ENCODE measurements at places on chromosomes 4 and X. TPM values are rescaled to one million over a fixed set of nuclear protein-coding genes. Genes with fewer than 3 reads are reported as not detected.
A peak's percentile ranks its signal among the peaks of the same experiment; 100 is the strongest.

DNA sequence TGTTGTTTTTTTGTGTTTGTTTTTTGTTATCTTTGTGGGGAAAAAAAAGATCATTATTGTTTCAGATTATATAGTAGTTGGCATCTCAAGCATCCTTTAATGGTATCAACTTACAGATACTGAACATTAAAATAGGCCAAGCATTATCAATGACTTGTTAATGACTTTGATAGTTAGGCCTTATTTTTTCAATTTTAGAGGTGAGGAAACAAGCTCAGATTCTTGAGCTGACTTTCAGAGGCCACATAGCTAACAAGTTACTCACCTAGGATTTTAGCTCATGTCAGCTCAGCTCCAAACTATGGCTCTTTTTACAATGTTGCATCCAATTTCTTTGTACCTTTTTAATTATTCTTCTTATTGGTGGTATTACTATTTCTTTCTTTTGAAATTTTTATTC, 471 bp upstream of the PLAC8 start:
- H3K4me1 ChIP-seq: peaks cover 5% of the 10 kb centered on the region
- H3K36me3 ChIP-seq: no peaks in the 10 kb centered on the region
- peak overlapping the region; percentile 1 for H3K27ac ChIP-seq
- no peak for DNase-seq
- H3K4me3 ChIP-seq: no peak overlapping the region

GRCh38 chrX:16664626-16665025, 14.7 kb downstream of the S100G start:
- H3K4me3 ChIP-seq: no peak overlapping the region
- H3K27ac ChIP-seq: no peak overlapping the region
- H3K27me3 ChIP-seq: no peaks in the 10 kb centered on the region

DNA sequence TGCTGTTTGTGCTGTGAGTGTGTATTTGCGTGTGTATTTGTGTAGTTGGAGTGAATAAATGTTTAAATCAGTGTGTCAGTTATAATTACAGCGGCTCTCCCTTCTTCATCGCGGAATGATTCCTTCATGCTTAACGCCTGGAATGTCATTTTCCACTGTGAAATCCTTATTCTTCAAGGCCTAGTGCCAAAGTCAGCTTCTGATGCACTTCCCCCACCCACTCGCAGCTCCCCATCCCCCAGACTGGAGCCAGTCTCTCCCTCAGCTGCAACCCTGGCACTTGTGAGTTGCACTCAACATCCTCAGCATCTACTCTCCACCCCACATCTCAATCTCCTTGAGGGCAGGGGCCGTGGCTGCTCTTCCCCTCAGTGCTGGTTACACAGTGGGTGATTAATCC, 583.0 kb downstream of the BCOR start:
- DNase-seq: no peak
- H3K4me1 ChIP-seq: no peaks in the 10 kb centered on the region
- H3K36me3 ChIP-seq: no peaks in the 10 kb centered on the region
- no peak overlapping the region for H3K4me3 ChIP-seq

TMPRSS11B gene
- total RNA-seq: not detected

GRCh38 chr4:185287031-185287430, 77.6 kb downstream of the SNX25 start:
- H3K4me3 ChIP-seq: peak overlapping the region; percentile 6
- peak overlapping the region; percentile 49 for H3K27ac ChIP-seq
- H3K27me3 ChIP-seq: no peaks in the 10 kb centered on the region
- no peak for DNase-seq

GRCh38 chr4:25299476-25300203, 12.9 kb upstream of the ZCCHC4 start:
- H3K4me1 ChIP-seq: no peaks in the 10 kb centered on the region
- peak overlapping the region; percentile 19 for H3K4me3 ChIP-seq
- DNase-seq: no peak
- no peaks in the 10 kb centered on the region for H3K27me3 ChIP-seq
- no peaks in the 10 kb centered on the region for H3K36me3 ChIP-seq

RTL5 gene
- total RNA-seq: 9.2 TPM

SPANXC gene
- not detected for total RNA-seq

GRCh38 chr4:80035336-80035735, 37.7 kb downstream of the ANTXR2 start:
- H3K4me1 ChIP-seq: peaks cover 11% of the 10 kb centered on the region
- no peak for DNase-seq
- H3K27me3 ChIP-seq: no peaks in the 10 kb centered on the region

SGMS2 gene
- total RNA-seq: 67.8 TPM

GRCh38 chr4:167000141-167000852, 234.0 kb downstream of the SPOCK3 start:
- no peak overlapping the region for H3K4me3 ChIP-seq
- no peaks in the 10 kb centered on the region for H3K36me3 ChIP-seq
- H3K27ac ChIP-seq: no peak overlapping the region
- H3K27me3 ChIP-seq: no peaks in the 10 kb centered on the region
- DNase-seq: no peak

DNA sequence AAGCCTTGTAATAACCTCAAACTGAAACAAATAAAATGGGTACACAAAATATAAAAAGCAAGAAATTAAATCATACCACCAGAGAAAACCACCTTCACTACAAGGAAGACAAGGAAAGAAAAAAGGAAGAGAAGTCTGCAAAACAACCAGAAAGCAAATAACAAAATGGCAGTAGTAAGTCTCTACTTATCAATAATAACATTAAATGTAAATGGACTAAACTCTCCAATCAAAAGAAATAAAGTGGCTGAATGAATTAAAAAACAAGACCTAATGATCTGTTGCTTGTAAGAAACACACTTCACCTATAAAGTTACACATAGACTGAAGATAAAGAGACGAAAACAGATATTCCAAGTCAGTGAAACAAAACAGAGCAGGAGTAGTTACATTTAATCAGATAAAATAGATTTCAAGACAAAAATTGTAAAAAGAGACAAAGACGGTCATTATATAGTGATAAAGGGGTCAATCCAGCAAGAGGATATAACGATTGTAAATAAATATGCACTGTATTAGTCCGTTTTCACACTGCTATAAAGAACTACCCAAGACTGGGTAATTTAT, 144.1 kb downstream of the MAB21L2 start:
- H3K27ac ChIP-seq: no peak overlapping the region
- H3K36me3 ChIP-seq: peaks cover 7% of the 10 kb centered on the region
- no peak overlapping the region for H3K4me3 ChIP-seq
- H3K4me1 ChIP-seq: peaks cover 9% of the 10 kb centered on the region
- no peaks in the 10 kb centered on the region for H3K27me3 ChIP-seq
- no peak for DNase-seq

GRCh38 chrX:134658760-134659023, 421 bp upstream of the PLAC1 start:
- no peaks in the 10 kb centered on the region for H3K4me1 ChIP-seq
- no peak overlapping the region for H3K27ac ChIP-seq

DNA sequence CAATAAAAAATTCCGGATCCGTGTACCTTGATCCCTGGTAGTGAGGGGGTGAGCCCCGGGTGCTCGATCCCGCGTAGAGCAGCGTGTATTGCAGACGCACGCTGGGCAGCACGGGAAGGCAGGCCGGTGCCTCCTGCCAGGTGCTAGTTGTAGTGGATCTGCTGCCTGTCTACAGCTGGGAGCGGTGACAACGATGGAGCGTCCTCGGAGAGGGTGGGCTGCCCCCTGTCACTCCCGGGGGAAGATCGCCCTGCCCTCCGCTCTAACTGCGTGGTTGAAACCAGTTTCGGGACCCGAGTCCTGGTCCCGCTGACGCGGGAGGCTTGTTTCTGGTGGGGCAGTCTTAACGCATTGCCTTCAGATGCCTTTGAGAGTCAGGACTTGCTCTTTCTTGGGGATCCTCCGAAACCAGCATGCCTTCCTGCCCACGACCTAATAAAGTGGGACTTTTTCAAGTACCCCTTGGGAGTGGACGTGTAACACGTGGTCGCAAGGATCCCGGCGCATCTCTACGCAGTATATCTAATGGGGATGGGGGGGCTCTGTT, 2.7 kb upstream of the NKX6-1 start:
- no peak overlapping the region for H3K4me3 ChIP-seq
- DNase-seq: no peak
- no peak overlapping the region for H3K27ac ChIP-seq
- peaks cover 97% of the 10 kb centered on the region for H3K27me3 ChIP-seq
- peaks cover 25% of the 10 kb centered on the region for H3K4me1 ChIP-seq

GRCh38 chr4:110988722-110989121, 365.8 kb upstream of the PITX2 start:
- no peaks in the 10 kb centered on the region for H3K4me1 ChIP-seq
- H3K4me3 ChIP-seq: no peak overlapping the region
- no peak overlapping the region for H3K27ac ChIP-seq
- no peak for DNase-seq

- no peak overlapping the region for H3K4me3 ChIP-seq
- DNase-seq: no peak
- peaks cover 33% of the 10 kb centered on the region for H3K36me3 ChIP-seq
- H3K4me1 ChIP-seq: no peaks in the 10 kb centered on the region
- H3K27ac ChIP-seq: no peak overlapping the region
Observed at GRCh38 chr4:78862314-78862737, 76.9 kb downstream of the PAQR3 start.

MAGEA12 gene
- not detected for total RNA-seq

- no peaks in the 10 kb centered on the region for H3K4me1 ChIP-seq
- no peak for DNase-seq
- H3K36me3 ChIP-seq: no peaks in the 10 kb centered on the region
- no peaks in the 10 kb centered on the region for H3K27me3 ChIP-seq
Observed at GRCh38 chr4:39655876-39656275, 17.2 kb upstream of the SMIM14 start.

DNA sequence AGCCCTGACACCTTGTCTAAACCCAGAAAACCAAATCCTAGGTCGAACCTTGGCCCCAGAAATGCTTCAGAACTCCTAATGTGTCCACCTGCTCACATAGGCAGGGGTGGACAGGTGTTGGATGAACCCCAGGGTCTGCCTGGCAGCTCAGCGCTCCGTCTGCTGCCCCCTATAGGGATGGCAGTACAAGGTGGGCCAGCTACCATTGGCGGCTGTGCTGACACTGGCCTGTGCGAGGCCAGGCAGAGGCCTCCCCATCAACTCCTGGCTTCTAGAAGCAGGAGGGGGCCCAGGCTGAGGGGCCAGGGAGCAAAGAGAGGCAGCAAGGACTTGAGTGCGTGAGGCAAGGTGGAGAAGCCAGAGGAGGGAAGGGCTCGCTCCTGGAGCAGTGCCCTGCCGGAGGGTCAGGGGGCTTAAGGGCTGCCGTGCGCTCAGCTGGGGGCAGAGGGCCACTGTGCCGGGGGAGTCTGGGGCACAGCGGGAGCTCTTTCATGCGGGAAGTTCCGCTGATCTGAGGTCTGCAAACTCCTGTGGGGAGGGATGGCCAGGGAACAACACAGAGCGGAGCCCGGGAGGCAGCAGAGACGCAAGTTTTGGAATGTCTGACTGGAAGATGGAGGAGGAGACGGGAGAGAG, 20.6 kb downstream of the CCNQ start:
- H3K36me3 ChIP-seq: no peaks in the 10 kb centered on the region
- no peak overlapping the region for H3K27ac ChIP-seq
- H3K4me3 ChIP-seq: no peak overlapping the region
- H3K4me1 ChIP-seq: no peaks in the 10 kb centered on the region
- H3K27me3 ChIP-seq: no peaks in the 10 kb centered on the region
- no peak for DNase-seq

- H3K27ac ChIP-seq: no peak overlapping the region
- no peaks in the 10 kb centered on the region for H3K27me3 ChIP-seq
- H3K4me3 ChIP-seq: no peak overlapping the region
- no peaks in the 10 kb centered on the region for H3K4me1 ChIP-seq
Observed at GRCh38 chrX:37509349-37509748, 62.1 kb upstream of the LANCL3 start.

XAGE1A gene
- total RNA-seq: 0.75 TPM

- H3K4me1 ChIP-seq: no peaks in the 10 kb centered on the region
- H3K4me3 ChIP-seq: no peak overlapping the region
- no peaks in the 10 kb centered on the region for H3K36me3 ChIP-seq
- no peak for DNase-seq
- H3K27ac ChIP-seq: peak overlapping the region; percentile 63
Observed at GRCh38 chrX:71256051-71256450, 2.1 kb upstream of the ZMYM3 start.

DNA sequence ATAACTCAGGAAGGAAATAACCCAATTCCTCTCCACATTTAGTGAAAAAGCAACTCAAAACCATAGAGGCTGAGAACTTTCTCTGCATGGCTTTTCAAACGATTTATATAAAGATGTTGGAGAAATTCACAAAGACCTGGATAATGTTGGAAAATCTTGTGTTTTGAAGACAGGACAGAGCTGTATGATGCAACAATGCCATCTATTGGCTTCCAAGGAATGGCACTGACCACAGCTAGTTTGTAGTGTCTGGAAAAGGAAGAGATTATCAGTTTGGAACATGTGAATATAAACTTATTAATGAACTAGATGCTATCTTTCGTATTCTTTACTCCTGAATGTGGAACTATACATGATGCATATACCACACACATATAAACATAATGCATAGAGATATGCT, 503.6 kb downstream of the IL1RAPL1 start:
- H3K27ac ChIP-seq: no peak overlapping the region
- no peaks in the 10 kb centered on the region for H3K27me3 ChIP-seq
- H3K4me3 ChIP-seq: no peak overlapping the region
- H3K4me1 ChIP-seq: no peaks in the 10 kb centered on the region
- DNase-seq: no peak

HPGD gene
- total RNA-seq: 77.2 TPM

DNA sequence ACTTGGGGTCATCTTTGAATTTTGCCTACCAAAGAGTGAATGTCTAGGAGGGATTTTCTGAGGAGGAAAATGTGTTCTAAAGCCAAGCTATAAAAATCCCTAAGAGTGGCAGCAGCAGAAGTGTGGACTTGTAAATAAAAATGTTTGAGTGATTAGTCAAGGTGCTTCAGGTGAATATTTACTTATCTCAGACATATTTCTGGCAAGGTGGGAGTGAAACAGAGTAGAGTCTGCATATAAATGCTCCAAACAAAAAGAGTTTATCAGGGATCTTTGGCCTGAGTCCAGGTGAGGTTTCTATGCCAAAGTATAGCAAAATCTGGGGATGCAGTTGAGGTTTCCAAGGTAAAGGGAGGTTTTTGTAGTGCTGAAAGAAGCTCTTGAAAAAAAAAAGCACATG, 19.7 kb downstream of the CYSLTR1 start:
- no peaks in the 10 kb centered on the region for H3K4me1 ChIP-seq
- H3K27me3 ChIP-seq: no peaks in the 10 kb centered on the region
- H3K27ac ChIP-seq: no peak overlapping the region
- DNase-seq: no peak
- H3K36me3 ChIP-seq: no peaks in the 10 kb centered on the region

- H3K27ac ChIP-seq: no peak overlapping the region
- no peaks in the 10 kb centered on the region for H3K27me3 ChIP-seq
- H3K4me3 ChIP-seq: no peak overlapping the region
- no peaks in the 10 kb centered on the region for H3K36me3 ChIP-seq
- H3K4me1 ChIP-seq: no peaks in the 10 kb centered on the region
Observed at GRCh38 chrX:140866446-140866845, 135.9 kb upstream of the SPANXB1 start.

EVC2 gene
- total RNA-seq: 6.3 TPM

GRCh38 chrX:48576108-48576507, 1.8 kb downstream of the RBM3 start:
- peak overlapping the region; percentile 72 for H3K4me3 ChIP-seq
- H3K27ac ChIP-seq: no peak overlapping the region
- H3K36me3 ChIP-seq: peaks cover 41% of the 10 kb centered on the region

VSIG1 gene
- 1.1 TPM for total RNA-seq

GRCh38 chr4:106287353-106287969, 28.5 kb downstream of the TBCK start:
- no peak for DNase-seq
- peaks cover 11% of the 10 kb centered on the region for H3K36me3 ChIP-seq
- H3K27ac ChIP-seq: no peak overlapping the region
- no peaks in the 10 kb centered on the region for H3K27me3 ChIP-seq

ALPK1 gene
- total RNA-seq: 34.3 TPM

All from upper lobe of right lung (tissue), 1 donor.